ENCODE measurements at places on chromosomes 7 and 10.

GRCh38 chr7:101923602-101923985, 106.2 kb downstream of the CUX1 start:
- no peak for DNase-seq

- no peak for DNase-seq
Observed at GRCh38 chr7:71173955-71174354, 42.0 kb downstream of the GALNT17 start.

DNA sequence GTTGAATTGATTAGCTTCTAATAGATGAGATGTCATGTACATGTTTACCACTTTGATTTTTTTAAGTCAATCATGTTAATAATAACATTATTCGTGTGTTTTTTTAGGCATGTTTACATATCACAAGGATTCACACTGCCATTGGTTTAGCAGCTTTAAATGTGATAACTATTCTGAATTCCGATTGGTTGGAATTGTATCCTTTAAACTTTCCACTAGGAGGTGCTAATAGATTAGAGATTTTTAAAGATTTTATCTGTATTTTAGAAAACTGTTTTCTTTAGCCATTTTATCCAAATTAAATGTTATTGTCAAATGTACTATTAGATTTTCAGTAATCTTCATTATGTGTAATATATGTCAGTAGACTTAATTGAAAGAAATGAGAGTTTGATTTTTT, 83.2 kb downstream of the HECTD2 start:
- DNase-seq, result no peak

- DNase-seq, result no peak
Observed at GRCh38 chr7:121954803-121955202, 81.8 kb downstream of the PTPRZ1 start.

DNA sequence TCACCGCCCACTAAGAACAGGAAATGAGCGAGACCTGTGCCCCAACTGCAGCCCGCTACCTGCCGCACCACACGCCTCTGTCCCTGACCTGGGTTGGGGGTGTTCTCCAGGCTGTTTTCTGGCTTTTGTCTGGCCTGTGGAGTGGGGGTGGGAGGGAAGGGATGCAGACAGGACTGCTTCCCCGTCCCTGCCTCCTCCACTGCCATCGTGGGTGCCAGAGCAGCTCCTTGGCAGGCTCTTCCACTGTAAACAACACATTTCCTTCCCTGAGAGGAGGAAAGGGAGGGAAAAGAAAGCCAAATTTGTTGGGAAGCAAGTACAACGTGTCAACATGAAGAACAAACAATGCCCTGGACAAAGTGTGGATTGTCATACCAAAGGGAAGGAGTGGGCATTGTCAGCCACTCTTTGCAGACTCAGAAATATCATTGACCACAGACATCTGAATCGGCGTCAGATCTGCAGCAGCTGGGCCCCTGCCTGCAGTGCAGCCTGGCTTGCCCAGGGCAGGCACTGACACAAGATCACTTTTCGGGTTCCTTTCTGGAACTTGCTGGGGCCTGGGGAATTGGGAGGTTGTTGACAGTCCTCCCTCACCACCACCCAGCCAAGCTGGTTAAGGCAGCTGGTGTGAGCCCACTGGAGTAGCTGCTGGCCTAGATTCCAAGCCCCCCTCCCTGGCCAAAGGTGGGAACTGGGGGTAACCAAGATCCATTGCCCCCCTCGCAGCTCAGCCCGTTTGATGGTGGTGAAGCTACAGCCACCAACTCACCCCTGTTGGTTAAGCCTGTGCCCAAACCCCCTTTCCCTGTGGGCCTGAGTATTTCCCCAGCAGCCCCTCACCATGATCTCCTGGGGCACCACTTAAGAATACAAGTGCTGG, 22.6 kb upstream of the TRIM8 start:
- no peak for DNase-seq
